Vagina (tissue), 2 donors: ENCODE measurements at places on chromosomes 1 and 21. TPM values are rescaled to one million over a fixed set of nuclear protein-coding genes. Genes with fewer than 3 reads are reported as not detected.

The KPRP gene
- 1.2 TPM for total RNA-seq

The APOBEC4 gene
- not detected for total RNA-seq

The SPATA21 gene
- total RNA-seq: not detected

The DRAM2 gene
- 33.9 TPM for total RNA-seq

The IGSF9 gene
- 5.6 TPM for total RNA-seq

The GRIK1 gene
- total RNA-seq: 3.2 TPM

The CRABP2 gene
- 97.7 TPM for total RNA-seq

The MRAP gene
- total RNA-seq: 3.9 TPM

The TSTD1 gene
- total RNA-seq: 44.7 TPM

The TMEM52 gene
- 5.9 TPM for total RNA-seq

The NUDT4B gene
- total RNA-seq: not detected

The FCRL1 gene
- total RNA-seq: 0.49 TPM

The PGBD2 gene
- total RNA-seq: 12.5 TPM

The CSF3R gene
- total RNA-seq: 8.8 TPM

The FLG2 gene
- not detected for total RNA-seq

The CGN gene
- total RNA-seq: 13.0 TPM

The NCF2 gene
- 12.5 TPM for total RNA-seq

The G0S2 gene
- total RNA-seq: 187 TPM

The FCGR3B gene
- total RNA-seq: 2.5 TPM

The JAM2 gene
- 9.1 TPM for total RNA-seq
